ENCODE measurements at places on chromosomes 13 and 19.
A peak's percentile ranks its signal among the peaks of the same experiment; 100 is the strongest.

DNA sequence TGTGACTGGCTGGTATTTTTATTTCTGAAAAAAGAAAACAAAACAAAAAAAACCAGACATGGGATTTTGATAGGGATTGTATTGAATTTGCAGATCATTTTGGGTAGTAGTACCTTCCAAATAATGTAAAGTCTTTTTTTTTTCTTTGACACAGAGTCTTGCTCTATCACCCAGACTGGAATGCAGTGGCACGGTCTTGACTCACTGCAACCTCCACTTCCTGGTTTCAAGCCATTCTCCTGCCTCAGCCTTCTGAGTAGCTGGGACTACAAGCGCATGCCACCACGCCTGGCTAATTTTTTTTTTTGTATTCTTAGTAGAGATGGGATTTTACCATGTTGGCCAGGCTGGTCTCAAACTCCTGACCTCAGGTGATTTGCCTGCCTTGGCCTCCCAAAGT, 4.2 kb downstream of the ZNF101 start:
- DNase-seq: no peak

- DNase-seq: no peak
These were observed 886.8 kb downstream of the PCDH9 start for GRCh38 chr13:66343224-66343828.

DNA sequence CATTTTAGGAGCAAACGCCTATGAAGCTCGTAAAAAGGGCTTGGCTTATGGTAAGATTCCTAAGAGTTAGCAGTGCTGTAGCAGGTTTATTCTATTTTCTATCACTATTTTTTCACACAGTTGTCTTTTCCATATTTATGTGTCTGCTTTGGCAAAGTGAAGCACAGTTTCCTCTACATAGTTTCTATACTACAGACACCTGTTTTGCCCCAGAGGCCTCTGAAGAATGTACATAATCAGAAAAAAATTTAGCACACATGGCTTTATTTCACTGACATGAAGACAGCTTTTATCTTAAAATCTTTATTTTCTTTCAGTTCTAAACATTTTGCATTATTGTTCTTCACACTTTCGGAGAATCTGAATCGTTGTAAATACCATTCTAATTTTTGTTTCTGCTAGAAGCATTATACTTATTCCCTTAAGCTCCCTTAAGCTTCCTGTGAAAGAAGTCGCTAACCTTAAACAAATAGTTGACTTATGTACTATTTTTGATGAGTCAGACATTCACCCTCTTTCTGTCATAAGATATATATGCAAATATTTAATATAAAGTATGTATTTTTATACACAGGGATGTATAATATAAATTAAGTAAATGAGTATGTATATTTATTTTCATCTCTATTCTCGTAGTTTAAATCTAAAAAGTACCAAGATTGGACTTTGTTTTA, 816.0 kb downstream of the OLFM4 start:
- DNase-seq: no peak

GRCh38 chr13:104996022-104996421, 1539.4 kb downstream of the EFNB2 start:
- DNase-seq: no peak

DNA sequence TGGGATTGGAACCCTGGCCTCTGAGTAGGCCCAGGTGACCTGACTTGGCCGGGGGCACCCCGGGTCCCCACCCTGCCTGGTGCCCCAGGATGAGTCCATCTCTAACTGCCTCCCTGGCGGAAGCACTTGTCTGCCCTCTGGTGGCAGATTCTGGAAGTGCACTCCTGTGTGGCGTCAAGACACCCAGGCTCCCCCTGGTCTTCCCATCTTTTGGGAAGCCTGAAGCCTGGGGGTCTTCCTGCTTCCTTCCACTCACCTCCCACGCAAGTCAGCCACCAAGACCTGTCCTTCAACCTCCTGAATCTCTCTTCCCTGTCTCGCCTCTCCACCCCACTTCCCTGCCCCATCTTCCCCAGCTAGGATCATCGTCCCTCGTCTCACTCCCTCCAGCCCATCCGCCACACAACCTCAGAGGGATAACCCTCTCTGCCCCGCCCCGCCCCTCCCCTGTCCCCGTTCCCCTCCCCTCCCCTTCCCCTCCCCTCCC, 7.4 kb downstream of the RABAC1 start:
- DNase-seq: peak; percentile 87

- DNase-seq: no peak
These were observed 491.2 kb downstream of the COG6 start for GRCh38 chr13:40146611-40147117.

- no peak for DNase-seq
These were observed 12.1 kb downstream of the GPC6 start for GRCh38 chr13:93238711-93239110.

DNA sequence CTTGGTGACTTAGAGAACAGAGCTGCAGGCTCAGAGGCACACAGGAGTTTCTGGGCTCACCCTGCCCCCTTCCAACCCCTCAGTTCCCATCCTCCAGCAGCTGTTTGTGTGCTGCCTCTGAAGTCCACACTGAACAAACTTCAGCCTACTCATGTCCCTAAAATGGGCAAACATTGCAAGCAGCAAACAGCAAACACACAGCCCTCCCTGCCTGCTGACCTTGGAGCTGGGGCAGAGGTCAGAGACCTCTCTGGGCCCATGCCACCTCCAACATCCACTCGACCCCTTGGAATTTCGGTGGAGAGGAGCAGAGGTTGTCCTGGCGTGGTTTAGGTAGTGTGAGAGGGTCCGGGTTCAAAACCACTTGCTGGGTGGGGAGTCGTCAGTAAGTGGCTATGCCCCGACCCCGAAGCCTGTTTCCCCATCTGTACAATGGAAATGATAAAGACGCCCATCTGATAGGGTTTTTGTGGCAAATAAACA, 9.9 kb downstream of the APOC1 start:
- no peak for DNase-seq

GRCh38 chr19:37959665-37960114, 52.7 kb downstream of the SIPA1L3 start:
- no peak for DNase-seq

- no peak for DNase-seq
These were observed 93.4 kb downstream of the UQCRFS1 start for GRCh38 chr19:29119590-29119989.

- no peak for DNase-seq
These were observed 4.1 kb downstream of the DAZAP1 start for GRCh38 chr19:1411255-1412191.

Measured in stimulated activated CD4-positive, alpha-beta T cell treated with anti-CD3 and anti-CD28 coated beads, TNF-alpha, amount 100 ng/mL, for 24 hours (primary cell).